Mononuclear cell (primary cell): ENCODE measurements at places on chromosomes 3 and 15. TPM values are rescaled to one million over a fixed set of nuclear protein-coding genes. Genes with fewer than 3 reads are reported as not detected.

Gene MANF
- 11.2 TPM for total RNA-seq

Gene EPHA3
- not detected for total RNA-seq

Gene TTLL13
- 0.31 TPM for total RNA-seq

Gene ZNF621
- total RNA-seq, result 5.6 TPM

Gene CYP11A1
- total RNA-seq, result 0.42 TPM

Gene MYO5C
- 1.2 TPM for total RNA-seq

Gene USP19
- total RNA-seq, result 21.5 TPM

Gene CHRFAM7A
- 5.1 TPM for total RNA-seq
